Stomach (tissue), 19 donors: ENCODE measurements at places on chromosomes 3 and 15. TPM values are rescaled to one million over a fixed set of nuclear protein-coding genes. Genes with fewer than 3 reads are reported as not detected.
A peak's percentile ranks its signal among the peaks of the same experiment; 100 is the strongest.

DNA sequence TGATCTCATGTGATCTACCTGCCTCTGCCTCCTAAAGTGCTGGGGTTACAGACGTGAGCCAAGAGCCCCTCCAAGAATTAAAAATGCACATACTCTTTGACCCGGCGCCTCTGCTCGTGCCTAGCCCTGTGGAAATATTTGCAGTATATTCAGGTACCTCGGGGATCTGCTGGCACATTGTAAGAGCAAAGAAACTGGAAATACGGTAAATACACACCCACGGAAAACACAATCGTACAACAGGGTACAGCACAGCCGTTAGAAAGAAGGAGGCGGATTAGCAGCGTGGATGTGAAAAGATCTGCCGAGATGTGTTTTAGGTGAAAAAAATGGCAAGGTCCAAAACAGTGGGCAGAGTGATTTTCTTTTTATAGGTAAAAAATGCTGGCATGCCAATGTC, 6.1 kb upstream of the HDAC11 start:
- no peak for DNase-seq
- H3K4me1 ChIP-seq, result peaks cover 6% of the 10 kb centered on the region
- no peaks in the 10 kb centered on the region for H3K27me3 ChIP-seq

DNA sequence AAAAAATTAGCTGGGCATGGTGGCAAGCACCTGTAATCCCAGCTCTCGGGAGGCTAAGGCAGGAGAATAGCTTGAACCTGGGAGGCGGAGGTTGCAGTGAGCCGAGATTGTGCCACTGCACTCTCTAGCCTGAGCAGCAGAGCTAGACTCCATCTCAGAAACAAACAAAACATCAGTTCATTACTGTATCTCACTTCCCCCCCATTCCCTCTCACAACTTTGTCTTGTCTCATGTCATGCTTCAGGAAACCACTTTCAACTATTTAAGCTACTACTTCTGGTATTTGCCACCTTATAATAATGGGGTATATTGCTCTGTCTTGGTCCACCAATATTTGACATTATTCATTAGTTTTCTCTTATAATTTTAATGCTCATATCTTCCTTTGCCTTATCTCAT, 26.2 kb downstream of the PIK3CA start:
- H3K36me3 ChIP-seq, result no peaks in the 10 kb centered on the region
- no peak overlapping the region for H3K4me3 ChIP-seq
- no peaks in the 10 kb centered on the region for H3K27me3 ChIP-seq
- DNase-seq, result no peak
- H3K4me1 ChIP-seq, result peaks cover 17% of the 10 kb centered on the region

Gene ZCWPW2
- 0.88 TPM for polyA plus RNA-seq

DNA sequence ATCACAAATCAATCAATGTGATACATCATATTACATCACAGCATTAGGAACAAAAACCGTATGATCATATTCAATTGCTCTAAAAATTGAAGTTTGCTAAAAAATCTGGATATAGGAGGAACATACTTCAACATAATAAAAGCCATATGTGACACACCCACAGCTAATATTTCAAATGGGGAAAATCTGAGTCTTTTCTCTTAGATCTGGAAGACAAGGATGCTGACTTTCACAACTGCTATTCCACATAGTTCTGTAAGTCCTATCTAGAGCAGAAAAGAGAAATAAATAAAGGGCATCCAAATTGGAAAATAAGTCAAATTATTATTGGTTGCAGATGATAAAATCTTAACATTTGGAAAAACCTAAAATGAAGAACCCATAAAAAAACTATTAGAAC, 256.8 kb upstream of the SGO1 start:
- no peak overlapping the region for H3K27ac ChIP-seq
- no peak overlapping the region for H3K4me3 ChIP-seq
- H3K4me1 ChIP-seq, result no peaks in the 10 kb centered on the region
- H3K27me3 ChIP-seq, result no peaks in the 10 kb centered on the region
- H3K36me3 ChIP-seq, result no peaks in the 10 kb centered on the region

Gene CYP8B1
- polyA plus RNA-seq, result not detected

- H3K27me3 ChIP-seq, result no peaks in the 10 kb centered on the region
- H3K4me1 ChIP-seq, result peaks cover 16% of the 10 kb centered on the region
- no peak overlapping the region for H3K4me3 ChIP-seq
- DNase-seq, result no peak
- H3K27ac ChIP-seq, result no peak overlapping the region
These were observed 6.0 kb upstream of the B3GNT5 start for GRCh38 chr3:183247011-183247589.

Gene HTR3E
- not detected for polyA plus RNA-seq

DNA sequence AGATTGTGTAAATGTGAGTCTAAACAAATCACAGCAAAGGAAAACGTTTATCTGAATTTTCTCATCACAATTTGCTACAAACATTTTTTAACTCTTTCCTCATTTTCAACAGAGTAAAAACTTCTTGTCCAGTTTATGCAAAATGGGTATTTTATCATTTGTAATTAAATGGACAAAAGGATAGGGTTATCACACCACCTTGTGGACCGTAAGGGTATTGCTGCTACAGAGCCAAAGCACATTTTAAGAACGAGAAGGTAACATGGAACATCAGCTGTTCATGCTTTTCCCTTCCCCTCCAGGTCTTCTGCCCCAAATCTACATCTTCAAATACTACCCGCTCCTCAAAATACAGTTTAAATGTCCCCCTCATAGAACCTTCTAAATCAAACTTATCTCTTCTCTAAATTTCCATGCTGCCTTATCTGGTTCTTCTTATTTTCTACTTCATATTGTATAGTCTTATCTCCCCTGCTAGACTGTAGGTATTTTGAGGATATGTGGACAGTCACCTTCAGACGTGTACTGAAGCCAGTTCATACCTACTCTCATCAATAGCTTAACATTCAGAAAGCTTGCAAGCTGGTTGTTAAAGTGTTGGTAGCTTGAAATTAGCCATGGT, 12.8 kb upstream of the SETMAR start:
- no peaks in the 10 kb centered on the region for H3K4me1 ChIP-seq
- no peak overlapping the region for H3K27ac ChIP-seq
- H3K27me3 ChIP-seq, result no peaks in the 10 kb centered on the region

GRCh38 chr15:50880651-50881114, 27.8 kb upstream of the AP4E1 start:
- no peak for DNase-seq
- H3K36me3 ChIP-seq, result no peaks in the 10 kb centered on the region
- H3K27me3 ChIP-seq, result no peaks in the 10 kb centered on the region

Gene ZMYND10
- polyA plus RNA-seq, result 1.2 TPM

GRCh38 chr15:79339588-79340314, 28.8 kb downstream of the TMED3 start:
- no peaks in the 10 kb centered on the region for H3K36me3 ChIP-seq
- H3K4me3 ChIP-seq, result no peak overlapping the region
- no peaks in the 10 kb centered on the region for H3K4me1 ChIP-seq
- H3K27ac ChIP-seq, result no peak overlapping the region

Gene TEX55
- not detected for polyA plus RNA-seq

- no peaks in the 10 kb centered on the region for H3K4me1 ChIP-seq
- H3K36me3 ChIP-seq, result no peaks in the 10 kb centered on the region
- H3K27ac ChIP-seq, result no peak overlapping the region
- H3K4me3 ChIP-seq, result no peak overlapping the region
- peaks cover 6% of the 10 kb centered on the region for H3K27me3 ChIP-seq
- no peak for DNase-seq
These were observed 122.8 kb upstream of the PRR20G start for GRCh38 chr3:127410678-127411077.

DNA sequence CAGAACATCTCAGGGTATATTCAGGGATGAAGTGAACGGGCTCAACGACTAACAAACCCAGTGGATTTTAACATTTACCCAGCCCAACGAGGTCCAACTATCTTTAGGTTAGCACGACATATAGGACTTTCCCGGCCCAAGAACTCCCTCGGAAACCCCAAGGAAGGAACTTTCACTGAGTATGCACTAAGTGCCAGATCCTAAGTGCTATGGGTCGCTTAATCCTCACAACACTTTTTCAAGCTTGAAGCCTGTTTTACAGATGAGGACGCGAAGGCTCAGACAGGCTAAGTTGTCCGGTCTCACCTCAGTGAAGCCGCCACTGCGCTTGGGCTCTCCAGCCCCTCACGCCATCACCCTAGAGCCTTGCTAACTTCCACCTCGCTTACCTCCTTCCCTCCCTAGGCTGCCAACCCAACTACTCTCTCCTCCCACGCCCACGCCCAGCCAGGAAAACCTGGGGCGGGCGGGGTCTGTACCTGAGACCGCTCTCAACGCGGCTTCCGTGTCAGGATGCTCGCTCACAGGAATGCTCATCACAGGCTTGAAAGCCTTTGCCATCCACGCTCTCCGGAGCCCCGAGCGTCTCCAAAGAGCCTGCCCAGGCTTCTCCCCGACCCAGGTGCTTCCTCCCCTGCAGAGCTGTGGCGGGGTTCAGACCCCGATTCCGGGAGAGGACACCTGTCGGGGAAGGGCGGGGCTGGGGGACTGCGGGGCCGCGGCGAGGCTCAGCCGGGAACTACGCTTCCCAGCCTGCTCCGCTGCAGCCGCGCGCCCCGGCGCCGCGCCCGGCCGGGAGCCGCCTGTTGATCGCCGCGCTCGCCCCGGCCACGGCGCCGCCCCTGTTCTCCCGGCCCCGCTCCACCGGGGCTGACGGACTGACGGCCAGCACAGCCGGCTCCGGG, at the start of gene TMOD2:
TSS of gene TMOD2 (plus strand) at position 806 of the 905 bp plus-strand sequence. CDS start 14,845 bp downstream, outside the sequence.
- peak within 1 kb of the TSS; percentile 35 for H3K27ac ChIP-seq
- H3K36me3 ChIP-seq, result no peaks in the 10 kb centered on the region
- H3K4me3 ChIP-seq, result peak within 1 kb of the TSS; percentile 81

DNA sequence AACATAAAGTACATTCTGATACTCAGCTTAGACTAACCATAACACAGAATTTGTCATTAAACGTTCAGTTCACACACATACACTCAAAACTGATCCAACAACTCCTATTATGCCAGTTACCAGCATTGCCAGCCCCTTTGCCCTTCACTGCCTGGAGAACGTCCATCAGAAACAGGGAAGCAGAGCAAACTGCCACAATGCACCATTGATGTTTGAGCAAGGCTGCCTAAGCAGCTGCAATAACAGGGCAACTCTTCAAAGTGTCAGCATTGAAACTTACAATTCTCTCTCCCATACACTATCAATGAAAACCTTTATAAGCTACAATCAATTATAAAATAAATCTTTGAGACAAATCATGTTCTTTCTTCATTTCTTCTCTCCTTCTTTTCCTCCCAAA, 85.1 kb downstream of the ZBTB20 start:
- H3K27me3 ChIP-seq, result no peaks in the 10 kb centered on the region
- no peak for DNase-seq
- peaks cover 5% of the 10 kb centered on the region for H3K4me1 ChIP-seq
- H3K36me3 ChIP-seq, result no peaks in the 10 kb centered on the region

DNA sequence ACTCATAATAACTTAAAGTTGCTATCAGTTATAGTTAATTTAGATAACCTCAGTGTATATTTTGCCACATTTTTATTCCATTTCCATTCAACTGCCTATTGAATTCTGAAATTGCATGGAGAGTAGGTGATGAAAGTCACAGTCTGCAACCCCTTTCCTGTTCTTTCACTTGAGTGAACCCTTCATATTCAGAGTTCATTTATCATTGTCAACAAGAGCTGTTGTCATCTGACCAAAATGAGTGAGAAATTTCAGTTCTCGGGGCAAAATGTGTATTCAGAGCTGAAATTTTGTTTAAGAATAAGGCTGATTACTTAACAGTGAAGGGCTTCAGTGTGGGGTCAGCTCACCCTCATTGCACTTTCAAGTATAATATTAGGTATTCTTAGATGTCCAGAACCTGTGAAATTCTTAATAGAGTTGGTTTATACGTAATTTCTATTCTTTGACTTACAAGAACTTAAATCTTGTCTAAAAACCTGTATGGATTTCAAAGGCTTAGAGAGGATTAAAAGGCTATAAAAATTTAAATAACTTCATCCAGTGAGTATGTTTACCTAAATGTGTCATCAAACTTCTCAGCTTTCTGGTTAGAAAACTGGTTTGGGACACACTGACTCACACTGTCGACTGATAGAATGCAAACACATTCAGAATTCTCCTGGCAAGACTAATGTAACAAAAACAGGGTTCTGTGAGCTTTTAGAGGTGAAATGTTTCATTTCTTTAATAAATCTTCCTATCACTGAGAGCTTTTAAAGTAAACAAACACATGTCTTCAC, 92.2 kb downstream of the CMSS1 start:
- peak overlapping the region; percentile 26 for H3K27ac ChIP-seq
- H3K27me3 ChIP-seq, result no peaks in the 10 kb centered on the region
- peaks cover 6% of the 10 kb centered on the region for H3K4me1 ChIP-seq
- no peak for DNase-seq
- H3K36me3 ChIP-seq, result no peaks in the 10 kb centered on the region
- H3K4me3 ChIP-seq, result no peak overlapping the region

Gene MRPS25
- 17.7 TPM for polyA plus RNA-seq

Gene FGD5
- polyA plus RNA-seq, result 9.5 TPM

Gene TLR9
- polyA plus RNA-seq, result not detected

GRCh38 chr15:58046467-58046866, 19.0 kb downstream of the ALDH1A2 start:
- no peak overlapping the region for H3K27ac ChIP-seq
- peaks cover 5% of the 10 kb centered on the region for H3K27me3 ChIP-seq

DNA sequence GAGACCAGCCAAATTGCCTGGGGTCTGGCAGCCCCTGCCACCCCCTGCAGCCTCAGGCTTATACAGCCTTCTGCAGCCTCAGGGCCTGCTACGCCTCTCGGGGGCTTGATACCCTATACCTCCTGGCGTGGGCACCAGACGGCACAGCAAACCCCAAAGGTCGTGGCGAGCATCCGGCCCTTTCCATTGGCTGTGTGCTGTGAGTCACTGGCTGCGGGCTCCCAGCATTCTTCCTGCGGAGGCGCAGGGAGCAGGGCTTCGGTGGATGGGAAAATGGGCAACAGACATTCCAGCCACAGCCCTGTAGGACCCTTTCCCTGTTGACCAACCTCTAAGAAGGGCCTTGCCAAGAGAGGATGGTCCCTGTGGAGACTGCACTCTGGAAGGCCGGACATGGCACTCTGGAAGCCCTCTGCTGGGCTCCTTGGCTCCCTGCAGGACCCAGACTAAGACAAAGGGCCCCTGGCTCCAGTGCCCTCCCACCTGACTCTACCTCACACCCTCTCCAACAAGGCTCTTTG, 59.6 kb downstream of the ITGA11 start:
- no peaks in the 10 kb centered on the region for H3K4me1 ChIP-seq
- no peak overlapping the region for H3K27ac ChIP-seq
- no peak for DNase-seq
- no peaks in the 10 kb centered on the region for H3K36me3 ChIP-seq

GRCh38 chr15:71780115-71780976, 30.0 kb upstream of the NR2E3 start:
- no peaks in the 10 kb centered on the region for H3K27me3 ChIP-seq
- no peak overlapping the region for H3K27ac ChIP-seq
- no peak overlapping the region for H3K4me3 ChIP-seq
- H3K36me3 ChIP-seq, result peaks cover 20% of the 10 kb centered on the region
- DNase-seq, result no peak

DNA sequence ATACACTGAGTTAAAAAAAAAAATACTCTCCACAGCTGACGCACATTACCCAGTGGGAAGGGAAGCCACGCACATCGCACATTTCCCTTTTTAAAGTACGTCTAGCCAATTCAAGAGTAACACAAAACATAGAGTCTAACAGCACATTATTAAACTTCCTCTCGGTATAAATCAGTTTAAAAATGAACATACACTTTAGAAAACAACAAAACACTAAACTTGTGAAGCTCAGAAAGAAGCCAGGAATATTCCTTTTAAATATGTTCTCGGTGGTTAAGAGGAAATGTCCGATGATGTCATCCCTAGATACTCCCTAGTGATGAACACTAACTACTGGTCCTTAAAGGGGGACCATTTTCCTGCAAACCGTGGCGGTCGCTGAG, 721 bp downstream of the MYEF2 start:
- no peaks in the 10 kb centered on the region for H3K4me1 ChIP-seq
- no peak for DNase-seq
- H3K27me3 ChIP-seq, result no peaks in the 10 kb centered on the region
- H3K27ac ChIP-seq, result peak overlapping the region; percentile 78
- no peaks in the 10 kb centered on the region for H3K36me3 ChIP-seq
- H3K4me3 ChIP-seq, result peak overlapping the region; percentile 61
